NCI-H1436 treated with DMSO at 0.1 percent for 48 hours (cell line): ENCODE measurements at places on chromosomes 7 and 10.

GRCh38 chr10:9602998-9603397 is 1414.7 kb upstream of the CELF2 start:
- DNase-seq, result no peak

DNA sequence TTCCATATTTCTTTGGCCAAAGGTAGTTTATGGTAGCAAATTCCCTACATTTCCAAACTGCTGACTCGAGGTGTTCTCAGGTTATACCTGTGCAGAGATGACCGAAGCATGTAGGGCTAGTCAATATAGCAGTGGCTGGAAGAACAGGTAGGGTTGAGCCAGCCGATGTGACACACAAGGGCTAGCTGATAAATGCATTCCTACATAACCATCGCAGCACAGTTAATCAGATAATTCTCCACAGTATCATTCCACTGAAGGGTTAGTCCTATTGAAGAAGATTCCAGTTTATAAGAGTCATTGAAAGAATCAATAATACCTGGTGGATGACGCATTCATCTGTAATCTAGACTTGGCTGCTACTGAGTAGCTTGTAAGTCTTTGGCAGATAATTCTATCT is 220.0 kb downstream of the KIF20B start:
- no peak for DNase-seq

- no peak for DNase-seq
Observed at GRCh38 chr7:47454069-47454973, 127.6 kb downstream of the TNS3 start.

DNA sequence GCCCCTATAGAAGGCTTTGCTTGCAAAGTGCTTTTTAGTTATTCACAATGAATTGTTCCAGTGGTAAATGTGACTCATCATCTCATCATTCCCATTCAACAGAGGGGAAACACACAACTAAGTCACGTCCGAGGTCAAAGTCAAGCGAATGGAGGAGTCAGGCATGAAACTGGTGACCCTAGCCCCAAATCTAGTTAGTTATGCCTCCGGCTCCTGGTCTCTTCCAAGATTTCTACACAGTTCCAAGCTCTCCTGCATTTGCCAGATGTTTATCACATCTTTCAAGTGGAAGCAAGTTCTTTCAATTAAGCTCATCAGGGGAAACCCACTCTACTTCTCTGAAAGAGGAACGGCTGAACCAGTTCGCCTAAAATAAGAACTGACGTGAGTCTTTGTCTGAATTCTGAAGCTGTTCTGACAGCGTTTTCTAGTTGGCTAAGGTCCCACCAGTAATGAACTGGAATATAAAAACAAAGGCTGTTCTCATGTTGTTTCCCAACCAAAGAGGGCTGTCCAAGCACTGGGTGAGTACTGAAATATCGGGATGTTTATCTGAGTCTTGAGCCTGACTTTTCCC is 140.9 kb upstream of the NRBF2 start:
- no peak for DNase-seq

GRCh38 chr7:441684-442421 is 77.8 kb downstream of the PDGFA start:
- DNase-seq, result no peak

- DNase-seq, result peak; percentile 38
Observed at GRCh38 chr7:2403014-2403717, at the start of gene CHST12. TSS of gene CHST12 (plus strand) at chr7:2403611. CDS start at chr7:2432640, 29,029 bp downstream.

GRCh38 chr10:104318810-104319741 is 19.2 kb downstream of the ITPRIP start:
- no peak for DNase-seq

DNA sequence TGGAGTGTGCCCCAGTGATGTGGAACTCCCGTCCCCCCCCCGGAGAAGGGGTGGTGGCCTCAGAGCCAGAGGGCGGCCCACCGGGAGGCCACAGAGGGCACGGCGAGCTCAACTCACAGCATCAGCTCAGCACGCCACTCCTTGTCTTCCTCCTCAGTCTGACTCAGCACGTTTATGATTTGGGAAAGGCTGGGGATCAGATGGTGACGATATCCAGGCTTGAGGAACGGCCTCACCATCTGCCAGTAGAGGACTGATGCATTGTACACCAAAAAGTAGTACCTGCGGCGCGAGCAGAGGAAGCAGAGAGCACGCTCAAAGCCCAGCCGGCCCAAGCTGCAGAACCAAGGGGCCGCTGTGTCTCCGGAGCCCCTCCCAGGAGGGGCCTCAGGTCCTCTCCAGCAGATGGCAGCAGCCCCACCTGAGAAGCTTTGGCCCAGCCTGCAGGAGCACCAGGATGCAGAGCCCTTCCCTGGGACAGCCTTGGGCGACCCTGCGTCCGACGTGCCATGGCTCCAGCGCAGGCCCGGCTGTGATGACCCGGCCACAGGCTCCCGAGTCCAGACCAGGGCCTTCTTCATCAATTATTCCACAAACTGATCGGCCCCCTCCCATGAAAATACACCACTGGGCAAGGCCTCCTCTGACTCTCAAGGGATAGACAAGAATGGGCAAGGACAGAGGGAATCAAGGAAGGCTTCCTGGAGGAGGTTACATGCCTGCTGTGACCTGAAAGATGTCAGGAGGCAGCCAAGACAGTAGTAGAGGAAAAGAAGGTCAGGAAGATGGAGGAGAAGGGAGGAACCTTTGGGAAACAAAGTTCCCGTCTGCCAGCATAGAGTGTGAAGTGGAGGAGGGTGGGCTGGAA is 3.7 kb downstream of the CFAP46 start:
- DNase-seq, result no peak

DNA sequence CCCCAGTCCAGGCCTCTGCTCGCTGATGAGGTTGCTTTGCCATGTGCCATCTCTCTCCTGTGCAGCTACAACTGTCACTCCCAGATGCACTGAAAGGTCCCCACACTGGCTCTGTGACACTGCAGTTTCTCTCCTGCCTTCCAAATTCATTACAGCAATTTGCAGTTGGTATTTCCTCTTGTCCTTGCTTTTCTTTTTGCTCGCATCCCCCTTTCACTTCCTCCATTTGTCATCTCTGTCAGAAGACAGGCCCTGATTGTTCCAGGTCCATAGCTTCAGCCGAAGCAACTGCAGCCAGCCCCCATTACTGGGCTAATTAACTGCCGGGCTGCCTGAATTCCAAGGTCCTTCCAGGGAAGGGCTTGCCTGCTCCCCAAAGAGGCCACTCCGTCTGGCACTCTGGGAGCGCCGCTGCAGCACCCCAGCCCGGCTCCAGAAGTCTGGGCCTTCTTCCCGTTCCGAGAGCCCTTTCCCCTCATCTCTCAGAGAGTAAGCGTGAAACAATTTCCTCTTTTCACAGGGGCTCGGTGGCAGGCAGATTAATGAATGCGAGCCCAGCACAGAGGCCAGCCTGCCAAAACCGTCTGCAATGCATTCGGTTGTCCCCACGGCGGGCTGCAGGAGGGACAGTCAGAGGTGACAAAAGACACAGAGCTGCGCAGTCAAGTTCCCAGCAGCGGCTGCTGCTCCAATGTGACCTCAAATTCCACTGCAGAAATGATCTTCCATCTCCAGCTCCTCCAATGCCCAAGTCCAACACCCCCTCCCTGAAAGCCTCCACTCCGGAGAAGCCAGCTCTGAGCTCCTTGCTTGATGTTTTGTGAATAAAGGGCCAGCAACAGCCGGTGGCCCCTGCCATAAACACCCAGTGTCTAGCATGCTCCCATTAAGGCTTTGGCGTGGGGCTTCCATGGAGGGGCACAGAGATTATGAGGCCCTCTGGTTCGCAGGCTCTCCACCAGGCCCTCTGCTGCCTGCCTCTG is 279.4 kb upstream of the HABP2 start:
- DNase-seq, result no peak

DNA sequence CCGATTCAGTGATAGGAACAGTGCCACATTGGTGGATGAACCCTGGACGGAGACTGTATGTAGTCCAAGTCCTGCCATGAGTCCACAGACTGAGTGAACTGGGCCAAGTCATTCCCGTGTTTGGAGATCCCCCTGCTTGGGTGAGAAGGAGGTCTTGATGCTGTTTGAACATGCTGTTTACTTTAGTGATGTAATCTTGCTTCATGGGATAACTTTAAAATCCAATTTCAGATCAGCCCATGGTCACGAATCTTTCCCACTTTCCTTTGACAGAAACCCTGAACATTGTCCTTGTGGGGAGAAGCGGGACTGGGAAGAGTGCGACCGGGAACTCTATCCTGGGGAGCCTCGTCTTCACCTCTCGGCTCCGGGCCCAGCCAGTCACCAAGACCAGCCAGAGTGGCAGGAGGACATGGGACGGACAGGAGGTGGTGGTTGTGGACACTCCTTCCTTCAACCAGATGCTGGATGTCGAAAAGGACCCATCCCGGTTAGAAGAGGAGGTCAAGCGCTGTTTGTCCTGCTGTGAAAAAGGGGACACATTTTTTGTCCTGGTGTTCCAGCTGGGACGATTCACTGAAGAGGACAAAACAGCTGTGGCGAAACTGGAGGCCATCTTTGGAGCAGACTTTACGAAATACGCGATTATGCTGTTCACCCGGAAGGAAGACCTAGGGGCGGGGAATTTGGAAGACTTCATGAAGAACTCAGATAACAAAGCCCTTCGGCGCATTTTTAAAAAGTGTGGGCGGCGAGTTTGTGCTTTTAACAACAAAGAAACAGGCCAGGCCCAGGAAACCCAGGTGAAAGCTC is 26.6 kb downstream of the GIMAP8 start:
- no peak for DNase-seq

- no peak for DNase-seq
Observed at GRCh38 chr10:88742448-88742847, 17.4 kb upstream of the LIPN start.

DNA sequence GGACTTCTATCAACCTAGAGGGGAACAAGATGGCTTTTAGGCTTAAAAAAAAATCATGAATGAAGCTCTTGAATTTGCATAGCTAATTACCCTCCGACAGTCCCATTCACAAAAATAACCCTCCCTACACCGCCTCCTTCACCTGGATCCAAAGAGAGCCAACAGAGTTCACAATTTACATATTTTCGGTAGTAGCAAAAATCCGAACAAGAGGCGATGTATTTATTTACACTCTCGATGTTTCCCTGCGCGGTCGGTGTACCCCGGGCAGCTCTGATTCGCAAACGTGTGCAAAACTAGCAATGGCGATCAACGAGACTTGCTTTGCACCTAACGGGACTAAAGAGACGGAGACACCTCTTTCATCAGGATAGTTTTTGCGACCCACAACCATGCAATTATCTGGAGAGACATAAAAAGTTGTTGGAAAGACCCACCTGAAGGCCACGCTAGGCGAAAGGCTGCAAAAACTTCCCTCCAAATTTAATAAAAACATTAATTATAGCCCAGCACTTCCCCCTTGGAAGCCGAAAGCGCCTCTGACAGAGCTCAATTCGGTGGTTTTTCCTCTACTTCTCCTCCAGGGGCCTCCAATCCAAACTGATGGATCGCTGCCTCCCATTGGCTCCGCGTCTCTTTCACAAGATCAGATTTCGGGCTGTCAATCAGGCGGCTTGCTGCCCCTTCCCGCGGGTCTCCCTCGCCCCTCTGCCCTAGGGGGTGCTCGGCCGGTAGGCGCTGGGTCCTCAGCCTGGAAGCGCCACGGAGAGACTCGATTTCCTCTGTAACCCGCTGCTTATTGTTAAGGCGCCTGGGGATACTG is at the start of gene ETV1:
TSS of gene ETV1 (minus strand) at position 541 of the 823 bp plus-strand sequence. CDS start 614 bp downstream, outside the sequence.
- peak; percentile 35 for DNase-seq

GRCh38 chr7:131919920-131920709 is 363.7 kb upstream of the PODXL start:
- no peak for DNase-seq

- DNase-seq, result no peak
Observed at GRCh38 chr10:13674645-13675588, 88.2 kb downstream of the PRPF18 start.

DNA sequence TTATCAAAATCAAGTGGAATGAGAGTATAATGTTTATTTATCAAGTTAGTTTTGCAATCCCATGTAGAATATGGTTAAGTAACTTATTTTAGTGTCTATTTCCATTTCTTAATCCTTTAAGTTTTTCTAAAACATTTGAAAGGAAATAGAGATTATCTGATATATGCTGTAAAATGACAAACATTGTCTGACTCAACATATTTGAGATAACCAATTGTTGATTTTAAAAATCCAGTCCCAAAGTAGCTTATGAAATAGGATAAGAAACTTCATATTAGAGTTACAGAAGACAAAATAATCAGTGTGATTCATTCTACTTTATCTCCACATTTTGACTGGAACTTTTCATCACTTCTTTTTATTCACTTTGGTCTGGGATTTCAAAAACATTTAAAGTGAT is 38.7 kb upstream of the CDK1 start:
- DNase-seq, result no peak

DNA sequence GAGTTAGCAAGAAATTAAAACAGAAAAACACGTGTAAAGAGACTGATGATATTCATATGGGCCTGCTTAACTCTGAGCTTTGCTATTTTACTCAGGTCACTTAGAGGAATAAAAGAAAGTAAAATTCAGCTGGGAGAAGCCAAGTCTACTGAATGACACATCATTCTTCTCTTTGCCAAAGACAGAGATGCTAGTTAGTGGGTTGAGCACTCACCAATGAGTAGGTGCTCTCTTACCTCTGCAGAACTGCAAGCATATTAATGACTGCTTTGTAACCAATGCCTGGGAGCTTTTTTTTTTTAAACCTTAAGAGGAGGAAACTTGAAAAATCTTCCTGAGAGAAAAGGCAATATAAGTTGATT is 44.8 kb upstream of the BAMBI start:
- no peak for DNase-seq

GRCh38 chr10:50325449-50326171 is 74.3 kb upstream of the ASAH2 start:
- no peak for DNase-seq

DNA sequence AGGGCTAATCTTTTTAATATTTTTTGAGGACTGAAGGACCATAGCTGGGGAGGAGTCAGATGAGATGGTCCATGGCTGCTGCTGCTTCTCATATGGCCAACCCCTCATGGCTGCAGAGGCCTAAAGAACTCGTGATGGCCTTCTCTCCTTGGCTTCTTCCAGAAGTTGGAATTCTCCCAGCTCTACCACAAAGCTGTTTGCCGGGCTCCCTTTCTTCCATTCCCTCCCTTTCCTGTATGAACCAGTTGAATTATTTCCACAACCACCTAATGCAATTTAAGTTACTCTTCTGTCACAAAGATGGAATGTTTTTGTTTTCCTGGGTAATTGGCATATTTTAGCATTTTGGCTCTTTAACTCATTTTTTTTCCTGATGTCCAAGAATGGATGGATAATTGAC is 80.7 kb downstream of the PHTF2 start:
- no peak for DNase-seq

DNA sequence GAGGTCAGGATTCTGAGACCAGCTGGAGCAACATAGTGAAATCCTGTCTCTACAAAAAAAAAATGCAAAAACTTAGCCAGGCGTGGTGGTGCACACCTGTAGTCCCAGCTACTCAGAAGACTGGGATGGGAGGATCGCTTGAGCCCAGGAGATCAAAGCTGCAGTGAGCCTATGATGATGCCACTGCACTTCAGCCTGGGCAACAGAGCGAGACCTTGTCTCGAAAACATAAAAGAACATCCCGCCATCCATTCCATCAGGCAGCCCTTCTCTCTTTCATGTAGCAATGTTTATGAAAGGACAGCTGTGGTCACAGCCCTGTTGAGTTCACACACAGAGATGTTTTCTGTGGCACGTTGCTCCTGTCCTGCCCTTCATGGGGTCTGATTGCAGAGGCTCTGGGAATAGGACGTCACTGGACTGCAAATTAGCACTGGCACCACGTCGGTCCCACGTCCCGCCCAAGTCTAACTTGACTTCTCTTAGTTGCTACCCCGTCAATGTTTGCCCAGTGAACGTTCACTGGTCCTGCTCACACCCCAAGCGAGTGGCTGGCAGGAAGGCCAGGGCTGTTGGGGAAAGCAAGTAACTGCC is 64.5 kb upstream of the MYL10 start:
- DNase-seq, result no peak
